ENCODE measurements at places on chromosomes 3 and 15. TPM values are rescaled to one million over a fixed set of nuclear protein-coding genes. Genes with fewer than 3 reads are reported as not detected.

The FETUB gene
- total RNA-seq: not detected

GRCh38 chr15:62546628-62547027 is 381.5 kb upstream of the C2CD4B start:
- no peak for DNase-seq

The TRPC1 gene
- total RNA-seq: 1.6 TPM

The P3H2 gene
- total RNA-seq: not detected

GRCh38 chr3:133271539-133271938 is 128.3 kb upstream of the BFSP2 start:
- DNase-seq: no peak

- DNase-seq: no peak
Measured at GRCh38 chr3:57959423-57960173, 48.6 kb upstream of the FLNB start.
